ENCODE measurements at places on chromosomes 16 and 17. TPM values are rescaled to one million over a fixed set of nuclear protein-coding genes. Genes with fewer than 3 reads are reported as not detected.
A peak's percentile ranks its signal among the peaks of the same experiment; 100 is the strongest.

GRCh38 chr16:21643785-21644184 is 8.6 kb downstream of the IGSF6 start:
- no peak for DNase-seq

- DNase-seq: no peak
These were observed 8.3 kb upstream of the CDC6 start for GRCh38 chr17:40279402-40279801.

Gene MCRIP2
- 45.7 TPM for total RNA-seq

Gene KRTAP4-6
- total RNA-seq: not detected

DNA sequence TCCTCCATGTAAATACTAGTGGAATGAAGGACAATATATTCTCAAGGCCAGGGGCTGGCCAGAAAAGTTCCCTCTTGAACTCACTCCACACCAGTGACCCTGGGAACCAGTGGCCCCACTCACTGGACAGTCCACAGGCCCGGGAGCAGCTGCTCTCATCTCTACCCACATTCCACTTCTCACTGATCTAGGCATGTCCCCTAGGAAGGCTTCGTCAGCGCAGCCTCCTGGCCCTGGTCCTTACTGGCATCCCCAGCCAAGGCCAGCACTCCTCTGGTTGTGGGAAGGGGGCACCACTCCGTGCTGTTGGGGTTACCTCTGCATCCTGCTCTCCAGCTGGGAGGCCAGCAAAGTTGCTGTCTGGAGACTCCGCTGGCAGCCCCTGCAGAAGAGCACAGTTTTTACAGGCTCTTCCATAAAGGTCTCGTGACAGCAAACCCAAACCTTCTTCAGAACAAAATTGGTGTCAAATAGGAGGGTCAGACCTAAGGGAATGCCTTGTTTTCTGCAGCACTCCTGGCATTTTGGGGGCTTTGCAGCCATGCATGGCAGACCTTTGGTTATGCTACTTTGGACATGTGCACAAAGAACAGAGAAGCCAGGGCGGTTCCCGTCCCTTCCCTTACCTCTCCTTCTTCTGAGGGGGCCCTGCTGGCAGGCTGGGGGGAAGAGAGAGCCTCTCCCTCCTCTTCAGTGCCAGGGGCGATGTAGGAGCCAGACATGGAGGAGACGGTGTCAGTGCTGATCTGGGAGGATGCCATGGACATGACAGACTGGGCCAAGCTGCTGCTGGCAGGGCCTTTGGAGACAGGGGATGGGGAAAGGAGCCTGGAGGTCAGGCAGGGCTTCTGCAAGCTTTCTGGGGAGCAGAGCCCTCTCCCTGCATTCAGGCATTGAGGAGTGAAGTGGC is 14.1 kb upstream of the FOXJ1 start:
- DNase-seq: no peak

Gene SCO1
- 61.8 TPM for total RNA-seq

GRCh38 chr17:7281953-7282751 is 634 bp downstream of the SLC2A4 start:
- no peak for DNase-seq

DNA sequence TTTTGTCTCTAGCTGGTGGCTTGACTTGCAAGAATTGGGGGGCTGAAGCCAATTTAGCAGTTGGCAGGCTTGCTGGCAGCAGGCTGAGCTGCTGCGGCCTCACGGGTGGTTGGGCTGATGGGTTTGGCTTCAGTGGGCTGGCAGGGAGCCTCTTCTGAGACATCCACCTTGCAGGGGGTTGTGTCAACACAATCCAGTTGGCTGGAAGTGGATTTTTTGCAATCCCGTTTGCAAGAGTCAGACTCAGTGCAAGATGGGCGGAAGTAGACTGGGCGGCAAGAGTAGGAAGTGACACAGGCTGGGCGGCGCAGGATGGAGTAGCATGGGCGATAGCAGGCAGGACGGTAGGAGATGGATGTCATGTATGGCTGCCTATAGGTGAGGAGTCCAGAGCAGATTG is 1.5 kb downstream of the KRTAP16-1 start:
- DNase-seq: no peak

DNA sequence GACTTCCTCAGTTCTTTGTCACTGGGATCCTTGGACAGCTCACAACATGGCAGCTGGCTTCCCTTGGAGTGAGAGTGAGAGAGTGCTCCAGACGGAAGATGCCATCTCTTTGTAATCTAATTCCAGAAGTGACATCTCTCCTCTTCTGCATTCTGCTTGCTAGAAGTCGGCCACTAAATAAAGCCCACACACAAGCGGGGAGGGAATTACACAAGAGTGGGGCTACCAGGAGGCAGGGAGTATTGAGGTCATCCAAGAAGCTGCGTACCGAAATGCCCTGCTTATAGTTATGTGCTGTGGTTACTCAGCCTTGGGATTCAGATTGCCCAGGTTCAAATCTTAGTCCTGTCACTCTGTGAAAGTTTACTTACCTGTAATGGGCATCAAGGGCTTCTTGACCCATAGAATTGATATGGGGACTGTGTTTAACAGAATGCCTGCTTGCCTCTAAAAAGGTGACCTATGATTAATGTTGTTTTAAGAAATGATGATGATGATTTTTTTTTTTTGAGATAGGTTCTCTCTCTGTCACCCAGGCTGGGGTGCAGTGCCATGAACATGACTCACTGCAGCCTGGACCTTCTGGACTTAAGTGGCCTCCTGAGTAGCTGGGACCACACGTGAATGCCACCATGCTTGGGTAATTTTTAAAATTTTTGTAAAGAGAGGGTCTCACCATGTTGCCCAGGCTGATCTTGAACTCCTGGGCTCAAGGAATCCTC is 120.9 kb upstream of the HS3ST2 start:
- no peak for DNase-seq

- no peak for DNase-seq
These were observed 352.2 kb upstream of the TNRC6C start for GRCh38 chr17:77606146-77606864.

DNA sequence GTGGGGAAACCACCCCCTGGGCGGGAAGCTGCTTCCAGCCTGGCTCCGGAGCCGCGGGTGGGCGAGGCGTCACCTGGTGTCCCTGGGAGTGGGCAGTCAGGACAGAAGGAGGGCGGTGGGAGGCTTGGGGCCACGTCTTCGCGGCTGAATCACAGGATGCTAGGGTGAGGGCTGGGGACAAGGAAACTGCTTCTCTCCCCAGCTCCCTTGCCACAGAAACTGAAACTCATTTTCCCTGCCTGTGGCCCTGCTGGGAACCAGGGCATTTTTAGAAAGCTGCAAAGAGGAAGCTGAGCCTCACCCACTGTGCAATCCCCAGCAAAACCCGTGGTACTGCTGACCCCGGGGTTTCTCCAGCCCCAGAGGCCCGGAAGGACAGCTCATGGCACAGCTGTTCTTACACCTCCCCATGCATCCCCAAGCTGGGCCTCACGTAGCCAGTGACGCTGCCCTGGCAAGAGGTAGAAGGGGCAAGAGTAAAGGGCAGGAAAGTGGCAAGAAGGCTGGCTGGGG is 8.2 kb downstream of the RHBDF2 start:
- no peak for DNase-seq

GRCh38 chr16:31713945-31714902 is 159.4 kb upstream of the ZNF267 start:
- peak; percentile 21 for DNase-seq

Gene DNAAF1
- 0.27 TPM for total RNA-seq

Gene ZNF205
- 17.0 TPM for total RNA-seq

DNA sequence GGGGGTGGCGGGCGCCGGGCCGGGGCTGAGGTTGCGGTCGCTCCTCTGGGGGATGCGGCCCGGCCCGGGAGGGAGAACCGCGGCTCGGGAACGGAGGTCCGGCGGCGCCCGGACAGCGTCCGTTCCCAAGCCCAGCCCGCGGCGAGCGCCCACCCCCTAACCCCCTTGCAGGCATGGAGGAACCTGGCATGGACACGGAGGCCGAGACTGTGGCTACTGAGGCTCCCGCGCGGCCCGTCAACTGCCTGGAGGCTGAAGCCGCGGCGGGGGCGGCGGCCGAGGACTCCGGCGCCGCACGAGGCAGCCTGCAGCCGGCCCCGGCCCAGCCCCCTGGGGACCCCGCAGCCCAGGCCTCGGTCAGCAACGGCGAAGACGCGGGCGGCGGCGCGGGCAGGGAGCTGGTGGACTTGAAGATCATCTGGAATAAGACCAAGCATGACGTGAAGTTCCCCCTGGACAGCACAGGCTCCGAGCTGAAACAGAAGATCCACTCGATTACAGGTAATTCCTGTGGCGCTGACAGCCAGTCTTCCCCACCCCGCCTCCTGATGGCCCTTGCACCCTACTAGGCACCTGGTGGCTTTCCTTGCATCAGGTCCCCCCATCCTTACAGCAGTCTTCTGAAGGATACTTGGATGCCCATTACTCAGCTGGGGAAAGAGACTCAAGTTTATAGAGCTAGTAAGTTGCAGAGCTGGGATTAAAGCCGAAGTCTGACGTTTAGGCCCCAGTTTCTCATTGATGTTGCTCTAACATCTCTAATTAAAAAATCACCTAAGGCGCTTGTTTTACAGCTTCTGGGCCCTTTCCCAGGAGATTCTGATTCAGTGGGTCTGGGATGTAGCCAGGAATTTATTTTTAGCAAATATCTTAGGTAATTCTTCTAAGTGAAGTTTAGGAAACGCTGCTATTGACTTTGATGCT is 514 bp downstream of the UBFD1 start:
- no peak for DNase-seq

Gene SNAI3
- 8.7 TPM for total RNA-seq

Gene CHST4
- total RNA-seq: 12.1 TPM

- no peak for DNase-seq
These were observed 67.2 kb downstream of the USP22 start for GRCh38 chr17:20975566-20975965.

Gene CMTM1
- 2.0 TPM for total RNA-seq

- DNase-seq: no peak
These were observed 65.8 kb downstream of the WSCD1 start for GRCh38 chr17:6135996-6136395.

Gene PRSS53
- 2.5 TPM for total RNA-seq

DNA sequence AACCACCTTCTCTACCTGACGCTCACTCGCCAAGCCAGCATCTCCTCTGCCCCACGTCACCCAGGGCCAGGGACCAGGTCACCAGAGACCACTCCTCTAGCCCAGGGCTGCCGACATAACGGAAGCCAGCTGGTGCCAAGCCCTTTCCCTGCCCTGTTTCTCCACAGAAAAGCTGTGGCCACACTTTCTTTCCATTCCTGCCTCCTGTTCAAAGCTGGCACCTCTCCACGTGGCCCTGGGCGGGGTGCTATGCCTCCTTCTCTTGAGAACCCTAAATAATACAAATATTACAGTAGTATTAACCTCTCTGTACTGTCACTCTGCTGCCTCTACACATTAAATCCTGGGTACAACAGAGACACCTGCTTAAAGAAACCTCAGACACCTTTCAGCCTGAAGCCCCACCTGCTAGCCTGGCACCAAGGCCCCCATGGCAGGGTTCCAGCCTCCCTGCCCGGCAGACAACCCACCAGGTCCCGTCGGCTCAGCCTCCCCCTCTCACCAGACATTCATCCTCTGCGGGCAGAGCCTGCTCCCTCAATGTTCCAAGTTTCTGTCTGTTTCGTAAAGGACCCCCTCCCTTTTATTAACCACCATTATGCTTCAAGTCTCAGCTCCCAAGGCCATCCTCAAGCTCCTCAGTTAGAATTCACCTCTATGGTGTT is 62.3 kb downstream of the TIMM22 start:
- no peak for DNase-seq

GRCh38 chr17:76296186-76296585 is 11.9 kb downstream of the QRICH2 start:
- DNase-seq: no peak

DNA sequence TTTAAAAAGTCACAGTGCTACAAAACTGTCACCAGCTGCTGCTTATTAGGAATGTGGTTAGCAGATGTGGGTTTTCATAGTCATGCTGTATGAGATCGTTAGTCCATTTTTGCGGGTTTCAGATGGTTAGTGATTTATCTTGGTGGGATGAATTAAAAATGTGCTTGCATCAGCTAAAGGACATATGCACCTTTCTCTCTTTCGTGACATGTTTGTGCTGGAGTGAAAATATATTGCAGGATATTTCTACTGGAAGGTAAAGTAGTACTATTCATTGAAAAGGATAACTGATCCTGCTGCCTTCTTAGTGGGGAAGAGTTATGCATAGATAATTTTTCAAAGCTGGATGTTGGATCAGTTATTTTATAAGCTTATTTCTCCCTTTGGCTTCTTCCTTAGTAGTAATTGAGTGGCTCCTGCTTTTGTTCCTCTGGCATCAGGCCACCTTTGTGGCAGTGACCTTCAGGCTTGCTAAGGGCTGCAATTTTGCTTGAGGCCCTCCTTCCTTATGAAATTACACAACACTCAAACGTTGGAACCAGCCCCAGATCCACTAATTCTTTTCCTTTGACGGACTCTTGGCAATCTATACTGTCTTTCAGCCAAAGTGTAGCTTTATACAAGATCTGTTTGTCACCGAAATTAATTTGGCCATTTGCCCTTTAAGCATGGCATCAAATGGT is 7.5 kb upstream of the SNTB2 start:
- DNase-seq: no peak

- DNase-seq: no peak
These were observed 6.9 kb downstream of the KAT7 start for GRCh38 chr17:49795372-49795771.

GRCh38 chr17:61635913-61636432 is 45.0 kb upstream of the NACA2 start:
- peak; percentile 66 for DNase-seq

GRCh38 chr17:15263206-15263579 is 1.9 kb downstream of the PMP22 start:
- no peak for DNase-seq

DNA sequence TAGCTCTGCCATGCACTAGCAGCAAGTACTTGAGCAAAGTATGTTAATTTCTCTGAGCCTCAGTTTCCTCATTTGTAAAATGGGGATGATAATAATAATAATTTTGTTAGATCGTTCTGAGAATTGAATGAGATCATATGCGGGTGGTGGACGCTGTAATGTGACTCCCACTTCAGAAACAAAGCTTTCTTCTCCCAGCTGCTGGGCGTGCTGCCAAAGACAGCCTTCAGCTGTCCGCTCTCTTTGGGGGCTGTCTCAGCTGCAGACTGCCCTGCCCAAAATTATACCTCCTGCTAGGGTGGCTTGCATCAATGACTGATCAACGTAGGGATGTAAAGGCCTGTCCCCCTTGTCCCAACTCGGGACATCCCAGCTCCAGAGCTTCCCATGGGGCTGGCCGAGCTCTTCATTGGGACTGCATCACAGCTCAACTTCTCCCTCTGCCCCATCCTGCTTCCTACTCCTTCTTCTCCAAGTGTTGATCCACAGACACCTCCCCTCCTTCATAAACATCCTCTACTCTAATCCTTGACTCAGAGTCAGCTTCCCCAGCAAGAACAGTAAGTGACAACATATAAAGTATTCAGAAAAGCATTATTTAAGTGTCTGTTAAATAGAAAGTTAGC is 30.7 kb upstream of the CDH5 start:
- no peak for DNase-seq

Gene ENPP7
- total RNA-seq: not detected

DNA sequence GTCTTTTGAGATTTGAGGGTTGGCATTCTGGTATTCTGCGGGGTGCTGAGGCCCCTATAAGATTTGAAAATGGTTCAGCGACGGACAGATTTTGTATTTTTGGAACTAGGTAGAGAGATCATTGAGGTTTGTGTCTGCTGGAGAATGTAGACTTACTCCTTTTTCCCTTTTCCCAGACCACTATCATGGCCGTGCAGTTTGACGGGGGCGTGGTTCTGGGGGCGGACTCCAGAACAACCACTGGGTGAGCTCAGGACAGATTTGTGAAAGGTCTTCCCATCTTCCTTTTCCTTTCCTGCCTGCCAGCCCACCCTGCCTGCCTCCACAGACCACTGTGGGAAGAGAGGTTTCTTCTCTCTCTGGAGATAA is 572 bp downstream of the PSMB6 start:
- DNase-seq: peak; percentile 63

Gene RASD1
- total RNA-seq: 1.8 TPM
